Activated B cell treated with CpG ODN at 0.5 μM for 24 hours (primary cell): ENCODE measurements at places on chromosomes 1 and 21. TPM values are rescaled to one million over a fixed set of nuclear protein-coding genes. Genes with fewer than 3 reads are reported as not detected.

- no peak overlapping the region for H3K4me3 ChIP-seq
- no peaks in the 10 kb centered on the region for H3K4me1 ChIP-seq
- no peak overlapping the region for H3K27ac ChIP-seq
- DNase-seq, result no peak
- H3K36me3 ChIP-seq, result no peaks in the 10 kb centered on the region
These were observed 46.5 kb downstream of the KCNJ15 start for GRCh38 chr21:38303300-38303699.

DNA sequence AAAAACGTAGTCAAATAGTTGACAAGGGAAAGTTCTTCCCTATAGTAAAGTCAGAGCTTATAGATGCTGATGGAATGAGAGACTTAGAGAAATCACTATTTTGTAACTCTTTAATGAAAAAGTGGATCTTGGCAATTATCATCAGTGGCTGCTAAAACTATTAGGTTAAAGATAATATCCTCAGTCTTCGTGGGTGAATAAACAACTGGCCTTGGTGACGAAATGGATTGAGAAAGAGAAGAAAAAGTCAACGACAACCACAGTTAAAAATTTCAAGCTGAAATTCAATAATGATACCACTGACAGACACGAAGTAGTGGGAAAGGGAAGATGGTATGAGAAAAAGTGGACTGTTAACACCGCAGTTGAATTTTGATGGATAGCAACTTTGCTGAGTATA is 90.0 kb upstream of the GNG4 start:
- H3K27me3 ChIP-seq, result no peaks in the 10 kb centered on the region
- H3K36me3 ChIP-seq, result peaks cover 69% of the 10 kb centered on the region
- H3K4me3 ChIP-seq, result no peak overlapping the region
- no peak for DNase-seq
- no peaks in the 10 kb centered on the region for H3K4me1 ChIP-seq

DNA sequence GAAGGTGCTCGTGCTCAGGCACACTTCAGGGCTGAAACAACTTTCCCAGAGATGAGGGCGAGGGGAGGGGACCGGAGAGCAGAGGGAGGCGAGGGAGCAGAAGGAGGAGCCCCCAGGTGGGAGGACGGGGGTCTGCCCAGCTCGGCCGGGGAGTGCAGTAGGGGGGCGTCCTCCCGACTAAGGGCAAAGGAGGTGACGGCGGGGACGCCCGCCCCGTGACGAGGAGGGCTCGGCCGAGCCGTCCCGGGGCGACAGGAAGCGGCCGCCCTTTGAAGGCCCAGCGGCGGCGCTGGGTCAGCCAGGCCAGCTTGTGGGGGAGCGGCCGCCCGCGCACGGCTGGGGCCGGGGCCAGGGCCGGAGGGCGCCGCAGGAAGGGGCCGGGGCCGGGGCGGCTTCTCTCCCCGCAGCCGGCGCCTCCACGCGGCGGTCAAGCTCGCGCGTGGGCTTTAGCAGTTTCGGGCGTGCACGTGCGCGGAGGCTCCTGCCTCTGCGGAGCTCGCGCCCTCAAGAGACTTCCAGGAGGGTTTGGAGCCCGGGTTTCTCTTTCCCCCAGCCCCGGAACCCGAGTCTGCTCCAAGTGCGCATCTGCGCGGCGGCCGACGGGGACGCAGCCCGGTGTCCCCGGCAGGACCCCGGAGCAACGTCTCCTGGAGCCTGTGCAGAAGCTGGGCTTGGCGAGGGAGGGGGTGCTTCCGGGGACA is 100.8 kb upstream of the SLC45A1 start:
- H3K27ac ChIP-seq, result no peak overlapping the region
- peak overlapping the region; percentile 41 for H3K4me3 ChIP-seq
- H3K36me3 ChIP-seq, result no peaks in the 10 kb centered on the region
- peaks cover 4% of the 10 kb centered on the region for H3K4me1 ChIP-seq

- peaks cover 3% of the 10 kb centered on the region for H3K4me1 ChIP-seq
- no peak for DNase-seq
- peaks cover 50% of the 10 kb centered on the region for H3K27me3 ChIP-seq
- H3K27ac ChIP-seq, result no peak within 1 kb of the TSS
- H3K4me3 ChIP-seq, result peak within 1 kb of the TSS; percentile 42
- no peaks in the 10 kb centered on the region for H3K36me3 ChIP-seq
These were observed at the start of gene FHAD1 for GRCh38 chr1:15246960-15247614. Gene FHAD1 (plus strand): TSS chr1:15247223. CDS start chr1:15251785, 4,562 bp downstream.

DNA sequence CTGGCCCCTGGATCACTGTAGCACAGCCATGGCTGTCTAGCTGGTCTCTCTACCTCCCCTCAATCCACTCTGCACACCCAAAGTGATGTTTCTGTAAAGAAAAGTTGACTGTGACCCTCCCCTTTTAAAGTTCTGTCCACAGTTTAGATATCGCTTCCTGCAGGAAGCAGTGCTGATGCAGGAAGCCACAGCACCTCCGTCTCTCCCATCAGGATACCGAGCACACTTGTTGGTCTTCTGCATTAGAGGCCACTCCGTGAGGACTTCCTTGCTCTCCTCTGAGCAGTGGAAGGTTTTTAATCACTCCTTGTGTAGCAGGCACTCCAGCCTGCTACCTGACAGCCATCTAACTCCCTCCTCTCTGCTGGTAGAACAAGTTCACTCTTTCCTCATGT is 69.5 kb downstream of the GADD45A start:
- peaks cover 8% of the 10 kb centered on the region for H3K27me3 ChIP-seq
- no peak overlapping the region for H3K27ac ChIP-seq
- H3K4me1 ChIP-seq, result peaks cover 13% of the 10 kb centered on the region

- DNase-seq, result no peak
- peaks cover 20% of the 10 kb centered on the region for H3K4me1 ChIP-seq
- H3K36me3 ChIP-seq, result no peaks in the 10 kb centered on the region
These were observed 43.5 kb upstream of the JAK1 start for GRCh38 chr1:65009724-65010420.

Gene MSH4
- 1.2 and 1.4 TPM in 2 replicates for total RNA-seq

GRCh38 chr1:184190616-184191015 is 139.1 kb downstream of the TSEN15 start:
- H3K4me3 ChIP-seq, result no peak overlapping the region
- no peak for DNase-seq
- no peak overlapping the region for H3K27ac ChIP-seq
- no peaks in the 10 kb centered on the region for H3K36me3 ChIP-seq

DNA sequence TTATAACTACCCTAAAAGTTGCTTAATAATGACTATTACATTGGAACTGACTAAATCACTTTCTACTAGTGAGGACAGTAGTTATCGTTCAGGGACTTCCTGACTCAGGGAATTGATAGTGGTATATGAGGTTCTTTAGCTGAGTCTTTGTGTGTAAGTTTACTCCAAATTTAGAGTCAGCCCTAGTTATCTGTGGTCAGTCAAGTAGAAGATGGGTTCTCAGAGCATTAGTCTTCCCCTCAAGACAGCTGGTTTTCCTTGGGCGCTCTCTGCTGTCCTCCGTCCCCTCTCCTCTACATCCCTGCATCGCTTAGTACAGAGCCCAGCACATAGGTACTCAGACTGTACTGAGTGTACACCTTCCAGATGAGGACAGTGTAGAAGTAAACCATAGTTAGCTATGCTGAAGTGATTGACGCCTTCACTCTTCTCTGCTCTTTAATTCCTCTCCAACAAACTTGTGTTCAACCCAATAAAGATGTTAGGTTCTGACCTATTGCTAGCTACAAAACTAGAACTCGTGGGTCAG is 116.5 kb downstream of the C1orf21 start:
- H3K27ac ChIP-seq, result no peak overlapping the region
- H3K4me1 ChIP-seq, result no peaks in the 10 kb centered on the region
- H3K27me3 ChIP-seq, result no peaks in the 10 kb centered on the region
- H3K4me3 ChIP-seq, result no peak overlapping the region
- no peak for DNase-seq
- H3K36me3 ChIP-seq, result no peaks in the 10 kb centered on the region

- no peak for DNase-seq
- H3K36me3 ChIP-seq, result no peaks in the 10 kb centered on the region
- peaks cover 14% of the 10 kb centered on the region for H3K4me1 ChIP-seq
- H3K27ac ChIP-seq, result no peak overlapping the region
These were observed 20.6 kb downstream of the ESPN start for GRCh38 chr1:6445062-6445763.

GRCh38 chr1:3525551-3526482 is 71.4 kb downstream of the ARHGEF16 start:
- no peak overlapping the region for H3K4me3 ChIP-seq
- H3K27ac ChIP-seq, result no peak overlapping the region
- no peaks in the 10 kb centered on the region for H3K36me3 ChIP-seq

Gene RGS21
- not detected in 2 replicates for total RNA-seq

- no peak overlapping the region for H3K4me3 ChIP-seq
- no peak overlapping the region for H3K27ac ChIP-seq
- DNase-seq, result no peak
- H3K4me1 ChIP-seq, result no peaks in the 10 kb centered on the region
- peaks cover 13% of the 10 kb centered on the region for H3K27me3 ChIP-seq
These were observed 25.3 kb downstream of the PLEKHA6 start for GRCh38 chr1:204334455-204334854.

DNA sequence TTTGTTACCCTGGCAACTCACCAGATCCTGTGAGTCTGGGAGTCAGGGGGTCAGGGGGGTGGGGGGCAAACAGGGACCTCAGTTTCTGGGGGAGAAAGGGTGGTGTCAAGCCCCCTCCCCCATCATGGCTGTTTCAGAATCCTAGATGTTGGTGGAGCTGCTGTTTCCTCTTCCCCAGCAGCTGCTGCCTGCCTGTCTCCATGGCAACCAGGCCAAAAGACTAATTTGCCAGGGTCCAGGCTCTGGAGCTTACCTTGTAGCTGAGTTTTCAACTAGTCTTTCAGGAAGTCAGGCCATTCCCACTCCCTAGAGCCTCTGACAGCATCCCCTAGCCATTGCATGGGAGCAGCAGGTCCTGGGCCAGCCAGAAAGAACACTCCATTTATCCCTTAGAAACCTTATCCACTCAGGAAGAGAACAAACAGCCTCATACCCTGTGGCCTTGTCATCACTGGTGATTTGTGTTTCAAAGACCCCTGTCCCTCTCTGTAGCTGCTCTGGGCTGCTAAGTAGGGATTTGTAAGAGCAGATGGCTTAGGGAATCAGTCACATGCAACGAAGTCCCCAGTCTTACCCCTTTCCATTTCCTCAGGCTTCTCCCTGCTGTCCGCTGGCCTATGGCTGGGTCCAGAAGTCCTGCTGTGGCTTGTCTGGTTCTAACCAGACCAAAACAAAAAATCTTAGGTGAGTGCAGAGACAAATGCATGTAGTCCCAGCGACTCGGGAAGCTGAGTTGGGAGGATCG is 21.5 kb upstream of the STMN1 start:
- H3K4me1 ChIP-seq, result peaks cover 6% of the 10 kb centered on the region
- no peak for DNase-seq
- H3K27me3 ChIP-seq, result peaks cover 37% of the 10 kb centered on the region
- no peak overlapping the region for H3K27ac ChIP-seq
- no peaks in the 10 kb centered on the region for H3K36me3 ChIP-seq

DNA sequence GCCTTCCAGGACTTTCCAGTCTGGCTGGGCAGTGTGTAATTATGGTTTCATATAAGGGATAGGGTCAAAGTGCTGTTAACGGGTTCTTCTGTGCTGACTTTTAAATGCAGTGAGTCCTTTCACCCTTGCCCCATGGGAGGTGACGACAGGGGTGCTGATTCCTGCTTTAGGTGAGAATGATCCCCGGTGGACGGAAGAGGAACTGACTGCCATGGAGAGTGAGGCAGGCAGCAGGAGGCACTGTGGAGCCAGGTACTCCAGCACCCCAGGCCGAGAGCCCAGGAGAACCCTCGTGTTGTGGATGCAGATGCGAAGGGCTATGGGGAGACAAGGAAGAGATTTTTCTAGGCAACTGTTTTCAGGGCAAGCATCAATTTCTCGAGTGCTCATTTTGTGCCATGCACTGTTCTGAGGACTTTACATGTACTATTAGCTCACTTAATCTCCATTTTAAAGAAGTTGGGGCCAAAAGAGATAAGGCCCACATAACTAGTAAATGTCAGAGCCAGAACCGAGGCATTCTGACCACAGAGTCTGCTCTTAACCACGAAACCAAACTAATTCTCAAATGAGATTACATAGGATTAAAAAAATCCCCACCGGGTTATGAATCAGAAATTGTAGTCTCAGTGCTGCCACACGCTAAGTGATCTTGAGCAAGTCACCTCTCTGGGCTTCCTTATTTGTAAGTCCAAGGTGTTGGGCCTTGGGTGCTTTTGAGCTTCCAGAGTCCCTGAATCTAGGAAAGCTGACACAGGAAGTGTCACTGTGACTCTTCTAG is 28.2 kb downstream of the STPG1 start:
- H3K4me1 ChIP-seq, result peaks cover 32% of the 10 kb centered on the region
- no peak for DNase-seq
- peak overlapping the region; percentile 69 for H3K27ac ChIP-seq
- peak overlapping the region; percentile 29 for H3K4me3 ChIP-seq

GRCh38 chr1:30879940-30880677 is 28.4 kb downstream of the SDC3 start:
- DNase-seq, result no peak
- no peak overlapping the region for H3K4me3 ChIP-seq
- H3K36me3 ChIP-seq, result no peaks in the 10 kb centered on the region
- peaks cover 40% of the 10 kb centered on the region for H3K27me3 ChIP-seq

Gene VWA1
- total RNA-seq, result not detected in 2 replicates

DNA sequence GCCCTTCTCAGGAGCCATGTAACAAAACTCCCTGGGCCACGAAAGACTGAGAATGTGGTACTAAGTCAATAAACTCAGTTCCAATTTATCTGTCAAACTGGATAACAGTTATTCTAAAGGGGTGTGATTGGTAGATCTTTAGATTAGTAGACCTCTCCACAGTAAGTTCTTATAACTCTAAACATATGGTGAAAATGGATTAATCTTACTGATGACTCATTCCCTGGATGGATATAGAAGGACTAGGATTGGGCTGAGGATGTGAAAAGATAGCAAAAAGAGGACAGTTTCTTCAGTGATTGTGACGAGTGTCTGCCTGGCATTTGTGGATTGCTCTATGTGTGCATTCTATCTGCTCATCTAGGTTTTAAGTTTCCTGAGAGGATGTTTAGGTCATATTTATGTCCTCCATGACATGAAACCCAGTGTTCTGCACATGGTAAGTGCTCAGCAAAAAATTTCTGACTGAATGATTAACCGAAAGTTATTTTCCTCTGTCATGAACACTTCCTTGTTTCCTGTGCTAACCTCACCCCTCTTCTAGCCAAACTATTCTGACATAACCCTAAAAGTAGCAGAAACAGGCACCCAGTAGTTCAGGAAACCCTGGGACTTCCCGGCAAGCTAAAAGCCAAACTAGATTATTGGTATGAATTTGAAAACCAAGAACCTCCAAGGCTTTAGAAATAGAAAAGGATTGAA is 397.5 kb upstream of the PLXNA2 start:
- H3K27me3 ChIP-seq, result no peaks in the 10 kb centered on the region
- no peaks in the 10 kb centered on the region for H3K36me3 ChIP-seq
- DNase-seq, result no peak
- no peak overlapping the region for H3K4me3 ChIP-seq
- no peaks in the 10 kb centered on the region for H3K4me1 ChIP-seq
- no peak overlapping the region for H3K27ac ChIP-seq

- H3K27me3 ChIP-seq, result peaks cover 2% of the 10 kb centered on the region
- H3K4me1 ChIP-seq, result peaks cover 20% of the 10 kb centered on the region
- no peak for DNase-seq
- H3K4me3 ChIP-seq, result no peak overlapping the region
- no peaks in the 10 kb centered on the region for H3K36me3 ChIP-seq
These were observed 69.6 kb downstream of the WLS start for GRCh38 chr1:68162761-68163160.

GRCh38 chr1:180190091-180190490 is 35.4 kb downstream of the QSOX1 start:
- H3K27me3 ChIP-seq, result no peaks in the 10 kb centered on the region
- H3K4me1 ChIP-seq, result no peaks in the 10 kb centered on the region
- no peak for DNase-seq
- H3K27ac ChIP-seq, result no peak overlapping the region
- peaks cover 55% of the 10 kb centered on the region for H3K36me3 ChIP-seq

GRCh38 chr1:46204406-46204742 is 1.2 kb downstream of the LURAP1 start:
- DNase-seq, result no peak
- H3K4me3 ChIP-seq, result no peak overlapping the region
- H3K27ac ChIP-seq, result no peak overlapping the region
- peaks cover 4% of the 10 kb centered on the region for H3K27me3 ChIP-seq
- peaks cover 15% of the 10 kb centered on the region for H3K4me1 ChIP-seq
- H3K36me3 ChIP-seq, result peaks cover 3% of the 10 kb centered on the region
